ENCODE measurements at places on chromosomes 6 and 20.

DNA sequence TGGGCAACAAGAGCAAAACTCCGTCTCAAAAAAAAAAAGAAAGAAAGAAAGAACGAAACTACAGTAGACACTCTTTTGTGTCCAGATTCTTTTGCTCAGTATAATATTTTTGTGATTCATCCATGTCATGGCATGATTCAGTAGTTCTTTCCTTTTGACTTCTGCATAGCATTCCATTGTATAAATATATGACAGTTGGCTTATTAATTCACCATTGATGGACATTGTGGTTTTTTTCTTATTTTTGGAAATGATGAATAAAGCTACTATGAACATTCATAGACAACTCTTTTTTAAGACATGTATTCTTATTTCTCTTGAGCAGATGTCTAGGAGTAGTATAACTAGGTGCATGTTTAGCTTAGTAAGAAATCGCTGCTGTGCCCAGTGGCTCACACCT lies 10.3 kb upstream of the IER3 start:
- no peak for DNase-seq

DNA sequence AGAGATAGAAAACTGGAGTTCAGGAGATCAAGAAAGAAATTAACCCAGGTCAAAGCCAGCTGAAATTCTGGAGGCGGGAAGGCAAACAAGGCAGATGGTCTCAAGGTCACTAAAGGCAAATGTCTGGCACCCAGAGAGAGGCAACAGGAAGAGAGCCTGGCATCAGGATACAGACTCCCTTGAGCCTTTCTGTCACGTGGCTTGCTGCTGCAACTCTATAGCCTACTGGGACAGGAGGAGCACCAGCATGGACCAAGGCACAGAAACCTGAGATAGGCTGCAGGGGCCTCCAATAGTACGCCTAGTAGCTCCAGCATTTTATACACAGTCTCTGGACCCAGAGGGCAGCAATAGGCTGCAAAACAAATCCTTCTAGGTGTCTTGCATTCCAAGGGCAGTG lies 75.1 kb downstream of the SEL1L2 start:
- DNase-seq, result no peak

GRCh38 chr6:100627911-100628758 lies 163.4 kb upstream of the SIM1 start:
- no peak for DNase-seq

DNA sequence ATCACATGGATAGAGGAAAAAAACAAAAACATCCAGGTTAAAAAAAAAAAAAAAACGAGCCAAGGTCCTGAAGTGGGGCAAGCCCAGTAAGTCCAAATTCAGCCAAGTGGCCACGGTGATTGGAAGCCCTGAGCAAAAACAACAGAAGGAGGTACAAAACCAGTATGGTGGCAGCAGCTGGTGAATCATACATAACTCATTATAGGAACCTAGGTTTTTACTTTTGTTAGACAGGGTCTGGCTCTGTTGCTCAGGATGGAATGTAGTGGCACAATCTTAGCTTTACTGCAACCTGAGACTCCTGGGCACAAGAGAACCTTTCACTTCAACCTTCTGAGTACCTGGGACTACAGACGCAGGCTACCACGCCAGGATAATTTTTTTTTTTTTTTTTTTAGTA lies 22.7 kb upstream of the MYB start:
- DNase-seq, result no peak

GRCh38 chr6:53492860-53493634 lies 51.9 kb downstream of the GCLC start:
- DNase-seq, result no peak

DNA sequence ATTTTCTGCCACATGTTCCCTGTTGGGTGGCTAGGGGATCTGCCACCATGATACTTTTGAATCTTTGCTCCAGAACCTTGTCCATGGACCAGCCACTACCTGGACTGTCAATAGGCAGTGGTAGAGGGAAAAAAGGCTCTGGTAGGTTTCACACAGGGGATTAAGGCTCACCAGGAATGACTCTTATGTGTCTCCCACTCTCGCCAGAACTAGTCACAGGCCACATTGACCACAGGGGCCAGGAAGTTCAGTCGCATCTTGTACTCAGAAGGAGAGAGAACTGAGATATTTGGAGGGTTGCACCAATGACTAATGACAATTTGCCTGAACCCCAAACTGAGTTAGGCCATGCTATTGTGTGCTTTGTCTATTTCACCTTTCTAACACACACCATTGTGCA lies 23.6 kb upstream of the APCDD1L start:
- DNase-seq, result no peak

GRCh38 chr6:163877877-163878639 lies 463.5 kb downstream of the QKI start:
- DNase-seq, result no peak

DNA sequence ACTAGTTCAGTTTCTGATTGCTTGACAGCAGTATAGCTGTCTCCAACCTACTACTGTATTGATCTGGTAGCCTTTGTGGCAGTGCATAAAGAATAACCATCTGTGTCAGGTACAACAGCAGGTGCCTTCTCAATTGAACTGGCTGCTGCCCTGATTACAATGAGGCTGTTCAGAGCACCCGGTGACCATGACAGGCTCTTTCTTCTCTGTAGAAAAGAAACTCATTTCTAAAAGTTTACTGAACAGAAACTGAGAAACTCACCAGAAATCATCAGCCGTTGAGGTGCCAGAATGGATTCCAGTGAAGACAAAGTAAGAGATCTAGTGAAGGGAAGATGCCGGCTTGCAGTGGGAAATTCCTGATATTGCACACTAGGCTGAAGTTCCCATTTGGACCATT lies 954.4 kb downstream of the PHF3 start:
- no peak for DNase-seq

GRCh38 chr6:2812695-2813094 lies 29.0 kb downstream of the SERPINB1 start:
- DNase-seq, result no peak

- DNase-seq, result peak; percentile 50
Measured at GRCh38 chr6:152146385-152146784, 338.9 kb downstream of the ESR1 start.

DNA sequence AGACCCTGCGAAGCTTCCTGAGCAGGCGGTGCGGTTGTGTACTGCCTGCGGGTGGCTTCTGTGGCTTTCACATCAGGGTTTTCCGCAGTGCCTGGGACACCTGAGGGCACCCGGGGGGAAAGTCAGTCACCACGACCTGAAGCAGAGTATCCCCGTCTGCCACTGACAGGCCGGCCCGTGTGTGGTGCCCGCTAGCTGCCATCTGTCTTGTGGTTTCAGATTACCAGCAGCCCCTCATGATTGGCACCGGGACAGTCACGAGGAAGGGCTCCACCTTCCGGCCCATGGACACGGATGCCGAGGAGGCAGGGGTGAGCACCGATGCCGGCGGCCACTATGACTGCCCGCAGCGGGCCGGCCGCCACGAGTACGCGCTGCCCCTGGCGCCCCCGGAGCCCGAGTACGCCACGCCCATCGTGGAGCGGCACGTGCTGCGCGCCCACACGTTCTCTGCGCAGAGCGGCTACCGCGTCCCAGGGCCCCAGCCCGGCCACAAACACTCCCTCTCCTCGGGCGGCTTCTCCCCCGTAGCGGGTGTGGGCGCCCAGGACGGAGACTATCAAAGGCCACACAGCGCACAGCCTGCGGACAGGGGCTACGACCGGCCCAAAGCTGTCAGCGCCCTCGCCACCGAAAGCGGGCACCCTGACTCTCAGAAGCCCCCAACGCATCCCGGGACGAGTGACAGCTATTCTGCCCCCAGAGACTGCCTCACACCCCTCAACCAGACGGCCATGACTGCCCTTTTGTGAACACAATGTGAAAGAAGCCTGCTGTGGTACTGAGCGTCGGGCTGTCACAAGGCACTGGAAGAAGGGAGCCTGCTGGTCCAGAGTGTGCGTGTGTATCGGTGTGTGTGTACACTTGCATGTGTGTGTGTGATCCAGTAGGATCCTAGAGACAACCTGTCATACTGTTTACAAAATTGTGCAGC lies 54.4 kb downstream of the GOPC start:
- DNase-seq, result no peak

- DNase-seq, result no peak
Measured at GRCh38 chr20:51153867-51154707, 131.2 kb upstream of the KCNG1 start.

- DNase-seq, result peak; percentile 76
Measured at GRCh38 chr20:34922654-34923381, 32.8 kb downstream of the GSS start.

DNA sequence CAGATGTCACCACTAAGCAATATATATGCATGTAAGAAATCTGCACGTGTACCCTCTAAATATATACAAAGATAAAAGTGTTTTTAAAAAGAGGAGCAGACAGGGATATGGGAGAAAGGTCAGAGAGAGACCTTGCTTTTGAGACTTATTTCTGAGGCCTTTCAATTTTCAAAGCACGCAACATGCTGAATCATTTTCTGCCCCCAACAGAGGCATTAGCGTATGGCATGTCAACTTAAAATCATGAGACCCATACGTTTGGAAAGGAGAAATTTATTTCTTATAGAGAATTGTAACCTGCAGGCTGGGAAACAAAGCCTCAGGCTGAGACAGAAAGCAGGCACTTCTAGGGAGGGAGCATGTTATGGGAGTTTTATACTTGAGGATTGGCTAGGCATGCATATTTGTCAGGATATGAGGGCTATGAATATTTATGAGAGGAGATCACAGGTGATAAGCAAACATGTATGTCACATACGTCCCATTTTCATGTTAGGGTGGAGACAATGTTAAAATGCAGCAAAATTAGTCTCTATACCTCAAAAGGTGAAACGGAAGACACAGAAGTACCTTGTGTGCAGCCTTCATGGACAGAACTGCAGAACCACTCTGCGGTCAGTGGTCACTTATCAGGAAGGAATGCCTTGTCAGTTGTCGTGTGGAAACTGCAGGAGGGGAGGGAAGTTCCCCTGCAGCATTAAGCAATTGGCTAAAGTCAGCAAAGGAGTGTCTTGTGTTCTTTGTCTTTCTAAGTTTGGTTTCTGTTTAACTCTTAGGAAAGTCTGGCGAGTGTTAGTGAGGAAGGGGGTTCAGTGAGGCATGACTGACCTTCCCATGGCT lies 6.3 kb upstream of the GABRR2 start:
- no peak for DNase-seq

DNA sequence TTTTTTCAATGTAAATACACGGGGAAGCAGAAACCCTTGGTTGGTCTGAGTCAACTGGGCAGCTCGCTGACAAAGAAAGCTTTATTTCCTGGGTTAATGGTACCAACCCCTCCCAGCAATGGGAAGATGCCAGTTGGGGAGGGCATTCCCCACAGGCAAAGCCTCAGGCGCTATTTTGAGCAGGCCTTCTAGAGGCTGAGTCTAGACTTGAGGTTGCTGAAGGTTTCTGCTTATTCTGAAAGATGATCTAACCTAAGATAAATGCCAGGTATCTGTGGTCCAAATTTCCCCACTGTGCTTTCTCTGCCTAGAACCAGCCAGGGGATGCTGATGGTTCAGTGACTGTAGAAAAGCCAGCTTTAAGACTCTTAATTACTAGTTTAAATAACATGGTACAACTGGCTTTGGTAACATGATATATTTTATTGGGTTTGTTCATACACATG lies 172.5 kb upstream of the JARID2 start:
- DNase-seq, result no peak

GRCh38 chr6:125082908-125083683 lies 70.5 kb upstream of the TPD52L1 start:
- DNase-seq, result no peak

DNA sequence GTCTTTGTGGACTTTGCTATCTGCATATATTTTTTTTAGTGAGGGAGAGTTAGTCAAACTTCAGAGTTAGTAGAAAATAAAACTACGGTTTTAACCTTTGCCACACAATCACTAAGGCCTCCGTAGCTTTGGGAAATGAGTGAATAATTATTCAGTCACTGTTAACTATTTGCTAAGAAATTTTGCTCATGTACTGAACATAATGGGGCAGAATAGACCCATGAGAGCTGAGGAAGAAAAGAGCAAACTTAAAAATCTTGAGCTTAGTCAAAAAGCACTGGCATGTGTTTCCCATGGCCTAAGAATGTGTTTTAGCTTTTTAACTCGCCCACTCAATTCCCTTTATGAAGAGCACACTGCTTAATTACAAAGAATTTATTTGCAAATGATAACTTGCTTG lies 60.4 kb upstream of the SUPT3H start:
- DNase-seq, result no peak

- DNase-seq, result no peak
Measured at GRCh38 chr6:11878735-11879134, 100.1 kb upstream of the ADTRP start.

DNA sequence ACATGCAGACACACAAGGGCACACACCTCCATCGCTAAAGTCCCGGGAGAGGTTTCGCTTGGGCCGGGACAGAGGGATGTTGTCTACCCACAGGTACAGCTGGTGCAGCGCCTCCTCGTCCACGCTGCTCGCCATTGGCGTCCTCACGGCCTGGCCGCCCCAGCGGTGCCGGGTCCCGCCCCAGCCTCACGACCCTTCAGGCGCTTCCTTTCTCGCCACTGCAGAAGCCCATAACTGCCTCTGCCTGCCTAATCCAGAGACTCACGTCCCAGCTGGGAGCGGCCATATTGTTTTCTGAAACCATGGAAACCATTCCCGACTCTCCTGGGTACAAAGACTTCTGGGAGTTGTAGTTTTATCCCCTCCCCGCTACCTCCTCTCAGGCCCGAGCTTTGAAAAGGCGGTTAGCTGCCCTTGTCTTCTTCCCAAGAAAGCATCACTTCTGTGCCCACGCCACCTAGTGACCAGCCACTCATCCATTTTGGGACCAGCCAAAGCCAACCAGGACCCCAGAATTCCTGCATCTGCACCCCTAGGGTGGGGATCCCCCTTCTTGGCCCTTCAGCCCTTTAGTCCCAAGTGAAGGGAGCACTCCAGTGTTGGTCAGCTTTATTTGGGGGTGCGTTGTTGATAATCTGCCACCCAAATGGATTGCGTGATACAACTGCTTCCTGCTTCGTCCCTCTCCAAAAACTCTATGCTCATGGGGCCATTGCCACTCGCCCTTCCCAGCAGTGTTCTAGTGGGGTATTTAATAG lies at the start of gene SPEF1:
Gene SPEF1 (minus strand): TSS at position 296 of the 758 bp plus-strand sequence. CDS start 161 bp downstream, at position 135.
- peak; percentile 86 for DNase-seq

DNA sequence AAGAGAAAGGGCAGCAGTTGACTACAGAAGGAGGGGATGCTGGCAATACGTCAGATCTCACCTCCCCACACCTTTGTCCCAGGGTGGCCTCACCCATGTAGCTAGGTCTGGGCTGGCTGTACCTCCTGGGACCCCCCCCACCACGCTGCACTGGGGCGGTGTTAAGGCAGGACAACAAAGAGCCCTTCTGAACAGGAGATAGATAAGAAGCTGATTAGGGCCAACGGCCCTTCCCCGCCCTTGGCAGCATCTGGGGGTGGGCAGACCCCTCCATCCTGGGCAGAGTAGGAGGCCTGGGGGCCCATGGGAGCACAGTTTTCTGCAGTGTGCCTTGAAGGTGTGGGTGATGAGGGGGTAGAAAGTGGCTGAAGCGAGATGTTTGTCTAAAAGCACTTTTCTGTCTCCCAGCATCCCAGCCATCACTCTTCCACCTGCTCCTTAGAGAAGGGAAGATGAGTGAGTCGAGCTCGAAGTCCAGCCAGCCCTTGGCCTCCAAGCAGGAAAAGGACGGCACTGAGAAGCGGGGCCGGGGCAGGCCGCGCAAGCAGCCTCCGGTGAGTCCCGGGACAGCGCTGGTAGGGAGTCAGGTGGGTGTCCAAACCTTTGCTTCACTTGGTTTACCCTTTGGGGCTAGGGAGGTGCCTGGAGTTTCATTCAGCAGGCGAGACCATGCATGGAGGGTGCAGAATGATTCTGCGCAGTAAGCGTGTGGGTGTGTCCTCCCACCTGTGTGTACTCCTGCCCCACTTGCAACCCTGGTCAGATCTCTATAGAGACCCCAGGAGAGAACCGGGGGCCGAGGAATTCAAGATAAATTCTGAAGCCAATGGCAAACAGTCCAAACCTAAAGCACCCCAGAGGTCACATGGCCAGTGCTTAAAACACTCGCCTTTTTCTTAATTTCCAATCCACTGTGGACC lies 3.9 kb downstream of the HMGA1 start:
- no peak for DNase-seq
